ENCODE measurements at places on chromosomes 5 and 9.

- H3K4me3 ChIP-seq, result peak overlapping the region; percentile 19
- H3K36me3 ChIP-seq, result no peaks in the 10 kb centered on the region
- peaks cover 63% of the 10 kb centered on the region for H3K27me3 ChIP-seq
- H3K4me1 ChIP-seq, result peaks cover 6% of the 10 kb centered on the region
Measured at GRCh38 chr9:21402386-21403251, 6.3 kb upstream of the IFNA8 start.

DNA sequence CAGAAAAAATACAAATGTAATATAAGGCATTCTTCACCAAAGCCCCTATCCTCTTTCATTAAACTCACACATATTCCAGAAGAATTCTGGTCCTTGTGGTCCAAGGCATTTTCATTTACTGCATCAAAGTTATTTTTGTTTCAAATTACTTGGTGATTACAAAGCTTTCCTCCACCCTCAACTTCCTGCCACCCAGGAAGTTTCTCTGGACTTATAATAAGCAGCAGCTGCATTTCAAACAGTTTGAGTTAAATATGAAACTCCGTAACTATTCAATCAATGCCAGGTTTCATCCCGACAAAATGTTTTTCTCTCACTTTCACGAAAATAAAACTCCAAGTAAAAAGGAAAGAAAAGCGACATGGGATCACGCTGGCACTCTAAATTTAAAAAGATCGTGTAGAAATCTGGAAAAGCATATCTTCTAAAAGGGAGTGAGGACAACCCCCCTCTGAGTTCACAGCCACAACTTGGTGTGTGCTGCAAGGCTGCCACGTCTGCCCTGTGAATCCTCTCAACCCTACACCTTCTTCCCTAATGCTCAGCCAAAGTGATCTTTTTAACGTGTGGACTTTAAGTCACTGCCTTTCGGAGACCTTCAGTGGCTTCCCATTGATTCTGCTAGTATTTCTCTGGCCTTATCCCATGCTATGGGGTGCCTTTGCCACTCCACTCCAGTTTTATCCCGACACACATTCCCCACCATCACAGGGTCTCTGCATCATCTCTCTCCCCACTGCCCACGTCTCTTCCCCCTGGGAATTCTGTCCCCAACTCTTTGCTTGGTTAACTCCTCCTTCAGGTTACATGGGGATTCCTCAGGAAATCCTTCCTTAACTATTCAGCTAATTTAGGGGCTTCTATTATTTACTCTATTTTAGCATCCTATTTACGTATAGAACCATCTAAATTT lies 91.1 kb upstream of the CER1 start:
- no peak overlapping the region for H3K27ac ChIP-seq
- H3K4me1 ChIP-seq, result no peaks in the 10 kb centered on the region
- no peaks in the 10 kb centered on the region for H3K36me3 ChIP-seq

DNA sequence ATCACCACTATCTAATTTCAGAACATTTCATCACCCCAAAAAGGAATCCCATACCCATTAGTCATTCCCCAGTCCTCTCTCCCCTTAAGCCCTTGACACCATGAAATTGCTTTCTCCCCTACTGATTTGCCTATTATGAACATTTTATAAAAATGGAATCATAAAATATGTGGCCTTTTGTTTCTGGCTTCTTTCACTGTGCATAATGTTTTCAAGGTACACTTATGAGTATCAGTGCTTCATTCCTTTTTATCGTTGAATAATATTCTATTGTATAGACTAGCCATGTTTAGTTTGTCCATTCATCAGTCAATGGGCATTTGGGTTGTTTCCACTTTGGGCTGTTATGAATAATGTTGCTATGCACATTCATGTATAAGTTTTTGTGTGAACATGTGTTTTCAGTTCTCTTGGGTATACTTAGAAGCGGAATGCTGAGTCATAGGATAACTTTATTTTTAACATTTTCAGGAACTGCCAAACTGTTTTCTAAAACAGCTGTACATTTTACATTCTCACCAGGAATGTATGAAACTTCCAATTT lies 40.4 kb upstream of the FGF1 start:
- H3K4me3 ChIP-seq, result no peak overlapping the region
- no peaks in the 10 kb centered on the region for H3K36me3 ChIP-seq
- peaks cover 19% of the 10 kb centered on the region for H3K27me3 ChIP-seq

- no peaks in the 10 kb centered on the region for H3K36me3 ChIP-seq
- DNase-seq, result no peak
- no peaks in the 10 kb centered on the region for H3K4me1 ChIP-seq
- no peak overlapping the region for H3K27ac ChIP-seq
- peaks cover 10% of the 10 kb centered on the region for H3K27me3 ChIP-seq
- H3K4me3 ChIP-seq, result no peak overlapping the region
Measured at GRCh38 chr9:69874301-69875060, 53.9 kb downstream of the CFAP95 start.

DNA sequence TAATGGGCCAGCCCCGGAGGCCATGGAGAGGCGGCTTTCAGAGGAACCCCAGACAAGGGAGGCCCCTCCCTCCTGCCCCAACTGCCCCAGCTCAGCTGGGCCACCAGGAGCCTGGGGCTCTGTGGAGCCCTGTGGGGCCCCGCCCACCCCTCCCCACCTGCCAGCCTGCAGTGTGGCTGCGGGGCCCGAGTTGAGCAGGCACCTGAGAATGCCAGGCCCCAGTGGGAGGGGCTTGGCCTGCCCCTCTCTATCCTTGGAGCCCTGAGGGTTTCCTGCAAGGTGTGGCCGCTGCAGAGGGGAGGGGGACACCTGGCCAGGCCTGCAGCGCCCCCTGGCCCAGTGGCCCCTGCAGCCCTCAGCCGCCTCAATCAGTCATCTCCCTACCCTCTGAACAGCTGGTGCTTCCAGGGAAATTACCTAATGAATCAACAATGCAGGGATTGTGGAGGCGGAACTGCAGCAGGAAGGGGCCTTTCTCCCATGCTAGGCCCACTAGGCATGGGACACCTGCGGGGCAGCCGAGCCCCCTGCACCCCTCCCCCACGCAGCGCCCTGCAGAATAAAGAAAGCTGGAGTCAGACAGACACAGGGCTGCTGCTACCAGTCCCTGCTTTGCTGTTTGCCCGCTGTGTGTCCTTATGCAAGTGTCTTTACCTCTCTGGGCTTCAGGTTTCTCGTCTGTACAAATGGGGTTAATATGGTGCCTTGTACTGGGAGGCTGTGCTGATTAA lies 48.0 kb downstream of the LMX1B start:
- H3K27me3 ChIP-seq, result peaks cover 18% of the 10 kb centered on the region
- H3K27ac ChIP-seq, result no peak overlapping the region
- no peak for DNase-seq
- no peaks in the 10 kb centered on the region for H3K36me3 ChIP-seq
- no peaks in the 10 kb centered on the region for H3K4me1 ChIP-seq

DNA sequence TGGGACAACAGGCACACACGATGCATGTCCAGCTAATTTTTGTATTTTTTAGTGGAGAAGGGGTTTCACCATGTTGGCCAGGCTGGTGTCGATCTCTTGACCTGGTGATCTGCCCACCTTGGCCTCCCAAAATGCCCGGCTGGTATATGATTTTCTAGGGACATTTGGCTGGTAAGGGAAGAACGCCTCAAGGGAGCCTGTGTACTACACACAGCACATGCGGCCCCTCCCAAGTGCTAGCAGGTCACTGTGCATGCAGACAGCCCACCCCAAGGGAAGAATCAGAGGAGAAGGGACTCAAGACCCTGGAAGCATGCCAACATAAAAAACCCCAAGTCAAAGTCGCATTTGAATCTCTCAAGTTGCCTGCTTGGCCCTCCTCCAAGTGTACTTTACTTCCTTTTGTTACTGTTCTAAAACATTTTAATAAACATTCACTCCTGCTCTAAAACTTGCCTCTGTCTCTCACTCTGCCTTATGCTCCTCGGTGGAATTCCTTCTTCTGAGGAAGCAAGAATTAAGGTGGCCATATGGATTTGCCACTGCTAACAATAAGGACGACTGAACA lies 24.3 kb upstream of the OTULINL start:
- H3K27ac ChIP-seq, result no peak overlapping the region
- H3K36me3 ChIP-seq, result peaks cover 2% of the 10 kb centered on the region
- no peaks in the 10 kb centered on the region for H3K27me3 ChIP-seq
- no peak overlapping the region for H3K4me3 ChIP-seq
- peaks cover 22% of the 10 kb centered on the region for H3K4me1 ChIP-seq

DNA sequence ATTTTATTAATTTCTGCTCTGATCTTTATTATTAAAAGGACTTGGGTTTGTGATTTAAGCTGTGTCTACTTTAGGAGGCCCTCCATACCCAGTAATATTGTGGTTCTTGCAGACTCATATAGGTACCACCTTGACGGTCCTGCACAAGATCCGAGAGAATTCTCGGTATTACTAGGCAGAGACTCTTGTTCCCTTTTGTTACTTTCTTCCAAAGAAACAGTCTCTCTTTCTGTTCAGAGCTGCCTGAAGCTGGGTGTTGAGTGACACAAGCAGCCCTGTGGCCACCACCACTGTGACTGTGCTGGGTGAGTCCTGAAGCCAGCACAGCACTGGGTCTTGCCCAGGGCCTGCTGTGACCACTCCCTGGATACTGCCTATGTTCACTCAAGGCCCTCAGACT lies 666.6 kb downstream of the SEMA5A start:
- no peaks in the 10 kb centered on the region for H3K36me3 ChIP-seq
- no peaks in the 10 kb centered on the region for H3K27me3 ChIP-seq
- no peaks in the 10 kb centered on the region for H3K4me1 ChIP-seq
- DNase-seq, result no peak

DNA sequence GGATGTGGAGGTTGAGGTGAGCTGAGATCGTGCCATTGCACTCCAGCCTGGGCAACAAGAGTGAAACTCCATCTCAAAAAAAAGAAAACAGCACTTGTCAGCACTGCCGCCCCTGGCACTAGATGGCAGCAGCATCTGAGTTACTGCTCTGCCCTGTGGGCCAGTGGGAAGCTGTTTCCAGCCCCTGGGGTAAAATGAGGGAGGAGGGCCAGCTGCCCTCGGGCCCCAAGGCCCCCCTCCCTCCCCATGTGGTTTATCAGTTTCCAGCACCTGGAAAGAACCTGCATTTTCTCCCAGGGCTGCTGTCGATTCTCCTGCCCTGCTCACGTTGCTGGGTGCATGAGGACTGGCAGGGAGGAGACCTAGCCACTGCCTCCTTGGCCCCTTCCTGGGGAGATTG lies 13.2 kb upstream of the CEL start:
- no peak overlapping the region for H3K27ac ChIP-seq
- H3K27me3 ChIP-seq, result no peaks in the 10 kb centered on the region
- H3K4me1 ChIP-seq, result peaks cover 2% of the 10 kb centered on the region
- no peak overlapping the region for H3K4me3 ChIP-seq
- peak; percentile 71 for DNase-seq

GRCh38 chr5:176528761-176529115 lies 8.5 kb downstream of the RNF44 start:
- no peak for DNase-seq
- peaks cover 50% of the 10 kb centered on the region for H3K4me1 ChIP-seq
- H3K36me3 ChIP-seq, result peaks cover 48% of the 10 kb centered on the region

GRCh38 chr5:57094753-57095683 lies 78.8 kb upstream of the GPBP1 start:
- H3K27me3 ChIP-seq, result peaks cover 28% of the 10 kb centered on the region
- H3K4me3 ChIP-seq, result no peak overlapping the region
- peak; percentile 29 for DNase-seq

DNA sequence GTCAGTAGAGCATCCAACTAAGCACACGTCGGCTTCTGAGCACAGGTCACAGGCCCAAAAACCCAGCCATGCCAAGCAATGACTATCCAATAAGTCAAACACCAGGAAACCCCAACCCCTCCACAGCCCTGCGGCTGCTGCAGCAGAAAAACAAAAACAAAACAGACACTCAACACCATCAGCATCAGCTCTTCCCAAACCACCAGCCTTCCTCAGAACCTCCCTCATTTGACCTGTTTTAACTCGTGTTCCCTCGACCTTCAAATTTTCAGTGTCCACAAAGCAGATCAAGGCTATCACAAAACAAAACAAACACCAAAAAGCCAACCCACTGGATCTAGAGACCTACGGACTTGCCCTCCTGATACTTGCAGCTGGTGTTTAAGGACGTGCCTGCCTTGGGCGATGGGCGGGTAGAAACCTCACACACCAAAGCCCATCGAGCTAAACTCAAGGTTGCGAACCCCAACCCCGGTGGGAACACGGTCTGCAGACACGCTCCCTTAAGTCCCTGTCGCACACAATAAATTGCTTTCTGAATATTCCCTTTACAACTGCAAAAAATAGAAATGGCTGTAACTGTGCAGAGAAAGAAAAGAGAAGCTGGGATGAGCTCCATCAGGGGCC lies 247.1 kb upstream of the ANKRD55 start:
- peak; percentile 69 for DNase-seq
- H3K4me3 ChIP-seq, result peak overlapping the region; percentile 64
- peaks cover 5% of the 10 kb centered on the region for H3K27me3 ChIP-seq
- H3K36me3 ChIP-seq, result peaks cover 1% of the 10 kb centered on the region
- H3K27ac ChIP-seq, result peak overlapping the region; percentile 94
- peaks cover 62% of the 10 kb centered on the region for H3K4me1 ChIP-seq

GRCh38 chr5:151912360-151912759 lies 12.3 kb downstream of the GLRA1 start:
- H3K27me3 ChIP-seq, result peaks cover 4% of the 10 kb centered on the region
- H3K4me3 ChIP-seq, result no peak overlapping the region
- H3K27ac ChIP-seq, result no peak overlapping the region
- no peak for DNase-seq
- no peaks in the 10 kb centered on the region for H3K4me1 ChIP-seq

DNA sequence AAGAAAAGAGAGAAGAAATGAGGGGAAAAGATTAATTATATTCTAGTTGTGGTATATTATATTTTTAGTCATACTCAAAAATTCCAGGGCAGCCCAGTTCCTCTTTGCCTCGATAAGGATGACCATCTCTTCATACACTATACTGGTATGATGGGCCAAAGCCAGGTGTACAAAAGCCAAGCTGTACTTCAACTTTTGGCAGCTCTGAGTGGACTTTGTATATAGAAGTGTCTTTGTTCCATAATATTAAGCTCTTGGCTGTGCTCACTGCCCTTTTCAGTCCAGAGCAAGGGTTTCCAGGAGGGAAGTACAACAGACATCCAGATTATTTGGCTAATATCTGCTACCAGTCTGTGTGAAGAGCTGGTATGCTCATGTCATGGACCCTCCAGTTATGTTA lies 934.3 kb upstream of the CDH10 start:
- H3K27ac ChIP-seq, result no peak overlapping the region
- no peak for DNase-seq
- H3K4me3 ChIP-seq, result no peak overlapping the region
- no peaks in the 10 kb centered on the region for H3K4me1 ChIP-seq
- no peaks in the 10 kb centered on the region for H3K36me3 ChIP-seq

GRCh38 chr9:129327552-129328328 lies 149.7 kb upstream of the IER5L start:
- H3K4me3 ChIP-seq, result no peak overlapping the region
- no peak overlapping the region for H3K27ac ChIP-seq
- peaks cover 11% of the 10 kb centered on the region for H3K4me1 ChIP-seq
- no peak for DNase-seq
- H3K36me3 ChIP-seq, result no peaks in the 10 kb centered on the region

DNA sequence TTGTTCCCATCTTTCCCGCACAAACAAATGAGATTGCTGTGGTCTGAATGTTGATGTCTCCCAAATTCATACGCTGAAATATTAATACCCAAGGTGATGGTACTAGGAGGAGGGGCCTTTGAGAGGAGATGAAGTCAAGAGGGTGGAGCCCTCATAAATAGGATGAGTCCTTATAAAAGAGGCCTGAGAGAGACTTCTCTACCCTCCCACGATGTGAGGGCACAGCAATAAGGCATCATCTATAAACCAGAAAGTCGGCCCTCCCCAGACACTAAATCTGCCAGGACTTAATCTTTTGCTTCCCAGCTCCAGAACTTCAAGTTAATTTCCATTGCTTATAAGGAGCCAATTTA lies 170.4 kb downstream of the CTNND2 start:
- no peaks in the 10 kb centered on the region for H3K4me1 ChIP-seq
- no peak for DNase-seq
- no peak overlapping the region for H3K27ac ChIP-seq
- H3K4me3 ChIP-seq, result no peak overlapping the region
- H3K27me3 ChIP-seq, result no peaks in the 10 kb centered on the region
